DMS79 treated with DMSO at 0.1 percent for 48 hours (cell line): ENCODE measurements at places on chromosomes 2 and 18.
A peak's percentile ranks its signal among the peaks of the same experiment; 100 is the strongest.

GRCh38 chr2:20624884-20625485 is 25.9 kb downstream of the HS1BP3 start:
- DNase-seq: no peak

DNA sequence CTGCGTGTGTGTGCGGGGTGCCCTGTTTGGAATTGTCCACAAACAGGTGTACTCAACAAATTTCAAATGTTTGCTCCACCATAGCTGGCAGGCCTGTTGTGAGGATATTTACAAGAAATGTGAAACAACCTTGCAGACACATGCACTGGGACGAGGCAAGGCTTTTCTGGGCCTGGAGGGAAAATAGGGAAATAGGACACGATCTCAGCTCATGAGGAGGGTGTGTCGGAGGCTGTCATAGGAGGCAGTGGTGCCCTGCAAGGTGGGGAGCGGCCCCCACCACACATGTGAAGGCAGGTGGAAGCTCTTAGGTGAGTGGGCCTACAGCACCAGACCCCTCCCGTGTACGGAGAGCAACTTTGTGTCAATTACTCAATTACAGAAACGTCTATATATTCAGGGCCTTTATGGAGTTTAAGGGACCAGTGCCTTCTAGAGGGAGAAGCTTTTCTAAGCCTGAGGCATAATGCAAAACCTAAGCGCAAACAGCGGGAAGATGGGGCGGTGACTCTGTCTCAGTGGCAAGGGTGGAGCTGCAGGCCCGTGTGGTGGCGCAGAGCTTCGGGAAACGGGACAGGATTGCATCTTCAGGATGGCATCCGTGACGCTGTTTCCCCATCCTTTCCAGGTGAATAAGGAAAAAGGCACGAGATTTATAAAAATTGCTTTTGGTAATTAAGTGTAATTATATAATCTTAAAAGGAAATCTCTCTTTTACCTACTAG is 48.0 kb downstream of the RNF144A start:
- no peak for DNase-seq

DNA sequence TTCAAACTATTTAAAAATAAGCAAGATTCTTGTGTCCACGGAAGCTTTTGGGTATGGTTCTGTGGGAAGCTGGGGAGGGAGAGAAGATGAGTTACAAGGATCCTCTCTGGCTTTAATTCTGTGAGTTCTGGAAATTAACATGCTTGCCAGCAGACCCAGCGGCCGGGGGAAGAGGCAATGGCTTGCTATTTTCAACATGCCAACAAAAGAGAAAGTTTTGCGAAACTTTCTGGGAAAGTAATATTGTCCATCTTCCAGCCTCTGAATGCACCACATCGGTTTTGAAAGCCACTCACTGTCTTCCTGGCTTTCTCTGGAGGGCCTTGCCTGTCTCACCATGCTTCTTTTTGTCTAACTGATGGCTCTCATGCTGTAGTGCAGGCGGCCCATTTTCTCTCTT is 85.7 kb downstream of the EN1 start:
- DNase-seq: no peak

DNA sequence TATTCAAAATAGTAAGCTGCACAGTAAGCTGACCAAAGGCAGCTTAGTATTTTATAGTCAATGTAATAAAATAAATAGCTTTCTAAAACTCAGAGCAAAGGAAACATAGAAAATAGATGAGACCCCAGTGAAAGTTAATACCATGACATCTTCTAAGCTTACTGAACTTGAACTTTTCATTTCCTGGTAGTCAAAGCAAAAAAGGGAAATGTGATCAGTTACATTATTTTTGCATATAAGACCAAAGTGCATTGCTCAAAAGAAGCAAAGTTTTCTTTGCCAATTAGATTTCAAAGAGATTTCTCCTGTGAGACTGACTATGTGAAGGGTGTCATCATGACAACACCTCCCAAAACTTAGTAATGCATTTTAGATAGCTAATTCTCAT is 70.2 kb downstream of the MYO1B start:
- no peak for DNase-seq

DNA sequence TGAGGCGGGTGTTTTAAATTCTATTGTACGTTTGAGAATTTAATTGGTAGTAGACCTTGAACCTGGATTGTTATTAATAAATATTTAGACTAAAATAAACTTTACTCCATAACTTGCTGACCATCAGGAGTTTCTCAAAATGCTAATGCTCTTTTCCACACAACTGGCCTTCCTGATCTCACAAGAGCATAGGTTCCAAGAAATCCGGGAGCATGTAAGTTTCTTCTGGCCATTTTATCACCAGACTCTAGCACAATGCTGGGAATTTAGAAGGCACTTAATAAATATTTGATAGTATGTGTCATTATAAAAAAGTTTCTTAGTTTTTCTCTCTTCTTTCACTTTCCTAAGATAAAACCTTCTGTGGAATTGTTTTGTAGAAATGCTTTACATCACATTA is 2047.1 kb downstream of the SUCLG1 start:
- no peak for DNase-seq

GRCh38 chr2:75716406-75716805 is 5.7 kb upstream of the GCFC2 start:
- no peak for DNase-seq

DNA sequence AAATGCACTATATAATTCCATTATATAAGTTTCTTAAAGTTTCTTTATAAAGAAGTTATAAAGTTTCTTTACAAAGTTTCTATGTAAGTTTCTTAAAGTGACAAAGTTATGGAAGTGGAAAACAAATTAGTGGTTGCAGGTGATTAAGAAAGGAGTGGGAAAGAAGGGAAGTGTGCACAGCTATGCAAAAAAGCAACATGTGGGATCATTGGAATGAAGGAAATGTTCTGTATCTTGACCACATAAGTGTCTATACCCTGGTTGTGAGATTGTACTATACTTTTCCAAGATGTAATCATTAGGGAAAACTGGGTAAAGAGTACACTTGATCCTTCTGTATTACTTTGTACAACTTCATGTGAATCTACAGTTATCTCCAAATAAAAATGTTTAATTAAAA is 1541.1 kb downstream of the LRP1B start:
- no peak for DNase-seq

DNA sequence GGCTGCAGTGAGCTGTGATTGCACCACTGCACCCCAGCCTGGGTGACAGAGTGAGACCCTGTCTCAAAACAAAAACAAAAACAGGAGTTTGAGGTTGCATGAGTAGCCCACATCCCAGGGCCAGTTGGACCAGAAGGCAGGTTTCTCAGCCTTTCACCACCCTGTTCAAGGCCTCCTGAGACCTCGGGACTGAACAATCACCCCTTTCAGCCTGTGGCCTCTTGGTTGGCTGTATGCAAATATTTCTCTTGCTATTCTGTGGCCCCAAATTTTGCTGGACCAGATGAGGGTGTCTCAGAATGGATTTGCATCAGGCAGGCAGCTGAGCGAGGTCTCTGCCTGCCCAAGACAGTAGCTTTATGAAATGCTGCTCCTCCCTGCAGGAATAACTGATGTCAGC is 56.9 kb downstream of the DPYSL5 start:
- no peak for DNase-seq

DNA sequence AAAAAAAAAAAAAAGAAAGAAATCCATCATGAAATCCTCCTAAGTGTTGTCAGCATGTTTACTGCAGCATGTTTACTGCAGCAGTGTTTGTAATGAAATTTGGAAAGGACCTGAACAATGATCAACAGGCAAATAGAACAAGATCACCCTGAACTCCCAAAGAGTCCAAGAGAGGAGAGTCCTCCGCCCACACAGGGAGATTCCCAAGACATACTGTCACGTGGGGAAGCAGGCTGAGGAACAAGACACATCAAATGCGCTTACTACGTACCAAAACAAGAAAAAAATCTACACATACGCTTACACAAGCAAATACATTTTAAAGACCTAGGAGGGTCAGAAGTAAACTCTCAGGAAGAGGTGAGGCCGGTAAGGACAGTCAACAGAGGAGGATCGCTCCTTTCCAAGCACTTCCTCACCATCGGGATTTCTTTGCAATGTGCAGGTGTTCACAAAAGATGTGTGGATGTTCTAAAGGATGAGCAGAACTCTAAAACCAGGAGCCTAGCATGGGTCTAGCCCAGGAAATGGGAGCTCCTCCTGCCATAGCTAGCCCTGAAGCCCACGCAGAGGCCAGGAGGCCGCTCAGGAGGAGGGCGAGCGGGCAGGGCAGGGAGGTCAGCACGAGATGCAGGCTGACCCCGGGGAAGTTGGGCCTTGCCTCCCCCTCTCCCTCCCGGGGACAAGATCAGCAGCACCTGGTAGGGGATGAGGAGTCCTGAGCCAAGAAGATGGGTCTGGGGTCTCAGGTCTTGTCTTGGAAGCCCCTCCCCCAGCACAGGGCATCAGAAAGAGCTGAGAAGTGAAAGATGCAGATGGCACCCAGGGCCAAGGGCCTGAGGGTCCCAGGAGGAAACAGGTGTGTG is 66.4 kb downstream of the ZNF516 start:
- no peak for DNase-seq

DNA sequence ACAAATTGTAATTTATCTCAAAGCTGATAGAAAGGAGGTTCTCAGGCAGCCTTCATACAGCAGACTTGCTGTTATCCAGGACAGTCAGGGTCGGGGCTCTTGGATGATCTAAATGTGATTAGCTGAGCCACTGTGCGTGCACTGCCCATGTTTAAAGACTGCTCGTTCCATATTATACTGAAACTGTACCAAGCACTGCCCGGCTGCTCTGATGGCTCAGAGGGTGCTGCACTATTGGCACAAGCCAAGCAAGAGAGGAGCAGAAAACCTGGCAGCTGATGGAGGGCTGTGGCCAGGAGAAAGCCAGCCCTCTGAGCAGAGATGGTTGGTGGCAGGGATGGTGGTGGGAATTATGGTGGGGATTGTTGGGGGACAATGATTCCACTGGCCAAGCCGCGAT is 63.4 kb downstream of the COL6A3 start:
- no peak for DNase-seq

- DNase-seq: no peak
Measured at GRCh38 chr2:109370399-109371035, 241.5 kb downstream of the SH3RF3 start.

GRCh38 chr2:202375033-202375608 is 1.0 kb upstream of the BMPR2 start:
- DNase-seq: peak; percentile 75

GRCh38 chr2:42359965-42360483 is 993 bp downstream of the COX7A2L start:
- DNase-seq: peak; percentile 11

- DNase-seq: no peak
Measured at GRCh38 chr2:60411295-60411694, 142.2 kb downstream of the BCL11A start.

- DNase-seq: no peak
Measured at GRCh38 chr18:76274468-76275289, 220.4 kb downstream of the ZNF516 start.

- DNase-seq: no peak
Measured at GRCh38 chr2:2800697-2801096, 469.6 kb upstream of the MYT1L start.

DNA sequence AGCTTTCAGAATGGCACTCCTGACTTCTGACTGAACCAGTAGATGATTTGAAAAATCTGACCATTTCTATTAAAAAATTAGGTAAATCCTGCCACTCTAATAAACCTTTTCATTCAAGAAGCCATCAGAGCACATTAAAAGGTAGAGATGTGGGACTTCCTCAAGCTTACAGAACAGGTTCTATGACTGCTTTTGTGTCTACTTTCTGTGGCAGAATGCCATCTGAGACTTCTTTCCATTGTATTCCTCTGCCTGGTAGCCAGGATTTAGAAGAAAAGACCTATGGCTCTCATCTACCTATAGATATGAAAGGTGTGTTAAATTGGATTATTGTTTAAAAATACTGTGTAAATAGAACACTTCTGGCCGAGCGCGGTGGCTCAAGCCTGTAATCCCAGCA is 99.9 kb upstream of the NABP1 start:
- DNase-seq: no peak

GRCh38 chr2:218732052-218732760 is 21.6 kb downstream of the TTLL4 start:
- no peak for DNase-seq

DNA sequence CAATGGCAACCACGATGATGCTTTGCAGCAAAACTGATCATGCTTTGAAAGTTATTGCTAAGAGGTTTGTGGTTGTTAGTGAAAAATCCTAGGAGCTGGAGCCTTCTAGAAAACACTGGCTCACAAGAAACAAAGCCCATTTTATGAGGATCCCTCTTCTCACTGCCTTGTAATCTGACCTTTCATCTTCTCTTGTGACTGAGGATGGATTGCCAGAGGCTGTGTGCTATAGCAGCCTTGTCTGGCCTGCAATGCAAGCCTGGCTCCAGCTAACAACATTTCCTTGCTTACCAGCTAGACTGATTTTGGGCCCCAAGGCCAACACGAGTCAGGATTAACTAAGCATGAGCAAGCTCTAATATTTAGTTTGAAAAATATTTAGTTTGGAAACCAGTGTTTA is 13.1 kb downstream of the PIEZO2 start:
- DNase-seq: no peak

DNA sequence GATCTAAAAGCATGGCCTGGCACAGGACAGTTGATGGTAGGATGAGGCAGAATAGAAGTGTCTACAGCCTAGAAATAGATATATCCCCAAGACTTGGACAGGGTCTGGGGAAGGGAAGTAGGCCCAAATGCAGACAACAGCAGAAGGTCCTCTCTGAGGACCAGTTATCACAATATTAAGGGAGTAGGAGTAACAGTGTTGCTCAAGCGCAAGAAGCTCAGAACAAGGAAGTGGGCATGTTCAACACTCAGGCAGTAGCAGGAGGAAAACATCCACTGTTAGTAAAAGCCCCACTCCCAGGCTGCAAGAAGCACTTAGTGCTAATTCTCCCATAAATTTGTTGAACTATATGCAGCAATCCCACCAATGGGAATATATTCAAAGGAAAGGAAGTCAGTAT is 314.7 kb downstream of the METTL4 start:
- no peak for DNase-seq

DNA sequence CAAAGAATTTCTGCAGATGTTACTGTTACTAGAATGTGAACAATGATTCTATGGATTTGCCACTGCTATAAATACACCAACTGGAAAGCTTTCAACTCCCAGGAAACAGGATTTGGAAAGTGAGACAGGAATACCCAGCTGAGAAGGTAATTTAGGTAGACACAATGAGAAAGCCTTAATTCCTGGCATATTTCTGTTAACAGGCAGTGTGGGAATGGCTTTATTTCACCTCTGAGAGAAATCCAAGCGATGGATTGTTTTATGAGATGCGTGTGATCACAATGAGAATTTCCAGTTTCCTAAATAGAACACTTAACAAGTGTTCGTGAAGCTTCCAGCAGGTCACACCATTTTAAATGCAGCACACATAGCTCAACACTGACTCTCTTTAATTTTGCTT is 133.0 kb downstream of the SLC8A1 start:
- no peak for DNase-seq

DNA sequence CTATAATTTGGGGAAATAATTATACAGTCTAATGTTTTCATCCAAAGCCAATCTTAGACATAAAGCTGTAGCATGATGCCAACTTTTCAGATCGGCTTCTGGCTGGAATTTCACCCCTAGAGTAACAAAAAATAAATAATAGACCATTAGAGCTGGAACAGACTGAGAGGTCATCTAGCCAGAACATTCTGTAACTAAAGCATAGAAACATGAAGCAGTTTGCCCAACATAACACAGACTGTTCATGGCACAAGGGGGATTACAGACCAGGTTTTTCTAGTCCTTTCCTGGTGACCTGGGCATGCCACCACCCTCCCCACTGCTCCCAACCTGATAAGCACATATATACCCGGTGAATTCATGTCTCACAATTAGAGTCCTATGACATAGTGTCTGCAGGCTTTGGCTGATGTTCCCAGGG is 116.4 kb upstream of the PPP1CB start:
- DNase-seq: no peak

- DNase-seq: no peak
Measured at GRCh38 chr2:98548920-98549818, 59.1 kb downstream of the COA5 start.
